ENCODE measurements at places on chromosomes 2 and 18. TPM values are rescaled to one million over a fixed set of nuclear protein-coding genes. Genes with fewer than 3 reads are reported as not detected.

GRCh38 chr2:9984871-9985480 lies 33.5 kb downstream of the GRHL1 start:
- DNase-seq = no peak

DNA sequence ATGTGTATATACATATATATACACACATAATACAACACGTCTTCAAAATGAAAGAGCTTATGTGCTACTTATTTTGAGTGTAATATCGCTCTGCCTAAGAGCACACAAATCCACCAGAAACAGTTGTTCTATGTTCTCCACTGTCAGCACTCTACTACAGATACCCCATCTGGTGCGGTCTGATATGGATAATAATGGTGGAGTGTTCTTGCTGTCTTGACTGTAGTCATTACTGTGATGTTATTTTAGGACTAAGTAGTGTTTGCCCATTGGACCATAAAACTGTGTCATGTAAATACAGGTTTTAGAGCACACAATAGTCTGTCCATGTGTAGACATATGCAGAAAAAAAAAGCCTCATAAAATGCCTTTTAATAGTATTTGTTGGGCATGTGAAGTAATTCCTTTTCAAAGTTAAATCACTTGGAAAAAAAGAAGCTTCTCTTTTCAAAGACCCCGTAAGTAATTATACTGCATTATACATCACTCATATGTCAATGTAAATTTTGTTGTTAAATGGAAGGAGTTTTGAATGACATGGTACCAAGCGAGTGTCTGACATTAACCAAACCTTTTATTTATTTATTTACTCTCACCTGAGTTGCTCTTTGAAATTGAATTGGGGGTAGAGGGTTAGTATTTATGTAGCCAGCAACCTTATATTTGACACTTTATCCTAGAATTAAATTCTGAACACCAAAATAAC lies 1249.2 kb upstream of the ZEB2 start:
- no peak for DNase-seq

DNA sequence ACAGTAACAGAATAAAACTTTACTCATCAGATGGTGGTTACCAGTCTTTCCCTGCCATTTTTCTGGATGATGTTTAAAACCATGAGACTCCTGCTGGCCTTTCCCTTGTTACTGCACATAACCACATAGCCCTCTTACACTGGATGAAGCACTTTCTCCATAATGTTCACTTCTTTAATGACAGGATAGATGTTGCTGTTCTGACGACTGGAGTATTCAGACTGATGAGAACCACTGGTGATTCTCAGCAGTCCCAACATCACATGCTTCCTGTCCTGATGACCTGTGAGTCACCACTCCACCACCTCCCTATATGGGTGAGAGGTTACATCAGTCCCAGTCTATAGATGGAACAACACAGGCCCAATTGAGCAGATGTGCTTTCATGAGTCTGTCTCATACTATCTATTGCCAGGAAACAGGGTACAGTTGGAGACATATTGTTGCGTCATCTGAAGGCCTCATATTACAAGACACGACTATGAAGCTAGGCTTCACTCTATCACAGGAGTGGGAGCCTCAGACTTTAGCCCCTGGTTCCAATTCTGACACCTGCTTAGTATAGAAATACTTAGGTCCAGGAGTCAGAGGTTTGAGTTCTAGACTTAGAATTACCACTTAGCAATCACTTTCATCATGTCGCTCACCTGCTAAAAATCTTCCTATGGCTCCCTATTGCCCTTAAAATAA lies 145.7 kb upstream of the KLF7 start:
- DNase-seq = no peak

GRCh38 chr2:95401480-95401879 lies 1.0 kb upstream of the FAHD2A start:
- peak; percentile 51 for DNase-seq

DNA sequence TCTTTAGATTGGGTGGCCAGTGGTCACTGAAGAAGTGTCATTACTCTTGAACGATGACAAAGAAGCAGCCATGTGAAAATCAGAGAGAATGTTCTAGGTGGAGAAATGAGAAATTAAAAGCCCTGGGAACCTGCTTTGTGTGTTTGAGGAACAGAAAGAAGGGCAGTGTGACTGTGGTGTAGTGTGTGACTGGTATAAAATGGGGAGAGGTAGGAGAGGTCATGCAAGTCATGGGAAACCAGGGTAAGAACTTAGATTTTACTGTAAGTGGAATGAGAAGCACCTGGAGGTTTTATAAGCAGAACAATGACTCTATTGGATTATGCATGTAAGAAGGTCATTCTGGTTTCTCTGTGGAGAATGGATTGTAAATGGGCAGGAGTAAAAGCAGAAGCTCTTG lies 12.2 kb downstream of the ICOS start:
- no peak for DNase-seq

Gene CRYGC
- total RNA-seq = not detected

GRCh38 chr2:2646433-2647051 lies 315.5 kb upstream of the MYT1L start:
- peak; percentile 23 for DNase-seq

DNA sequence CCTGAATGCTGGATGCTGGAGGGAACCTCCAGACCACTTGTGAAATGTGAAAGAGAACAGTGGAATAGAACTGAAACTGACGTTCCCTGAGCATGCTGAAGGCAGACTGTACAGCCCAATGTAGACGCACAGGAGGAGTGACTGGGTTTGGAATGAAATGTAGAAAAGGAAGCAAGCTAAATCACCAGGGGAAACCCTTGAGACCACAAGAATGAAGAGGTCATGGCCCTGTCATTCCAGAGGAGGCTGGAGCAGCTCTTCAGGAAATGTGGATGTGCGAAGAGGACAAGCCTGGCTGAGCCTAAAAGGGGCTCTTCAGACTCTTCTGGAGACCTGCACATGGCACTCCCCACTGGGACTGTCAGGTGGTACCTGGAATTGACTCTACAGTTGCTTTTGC lies 118.5 kb upstream of the ALPP start:
- peak; percentile 88 for DNase-seq

Gene ARHGEF4
- 3.2 TPM for total RNA-seq

GRCh38 chr2:86027922-86028765 lies 77.5 kb downstream of the POLR1A start:
- DNase-seq = no peak

GRCh38 chr2:196498962-196499361 lies 140.6 kb upstream of the CCDC150 start:
- no peak for DNase-seq

DNA sequence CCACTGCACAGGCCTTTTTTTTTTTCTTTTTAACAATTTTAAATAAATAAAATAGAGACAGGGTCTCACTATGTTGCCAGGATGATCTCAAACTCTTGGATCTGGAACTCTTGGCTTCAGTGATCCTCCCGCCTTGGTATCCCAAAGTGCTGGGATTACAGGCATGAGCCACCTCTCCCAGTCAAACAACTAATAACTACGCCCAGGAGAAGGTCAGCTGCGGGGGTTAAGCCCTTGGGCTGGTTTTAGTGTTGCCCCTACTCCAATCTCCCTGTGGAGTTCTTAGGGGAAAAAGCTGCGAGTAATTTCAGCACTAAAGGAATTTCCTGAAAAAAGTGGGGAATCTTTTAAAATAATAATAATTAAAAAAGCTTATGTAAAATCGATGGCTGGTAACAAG lies 96.4 kb upstream of the XPO1 start:
- DNase-seq = no peak

Gene IL36G
- not detected for total RNA-seq

Gene GALNT13
- total RNA-seq = not detected

GRCh38 chr18:23359421-23359820 lies 93.7 kb upstream of the RIOK3 start:
- DNase-seq = no peak

GRCh38 chr2:96336873-96337272 lies 1.3 kb downstream of the NCAPH start:
- no peak for DNase-seq

DNA sequence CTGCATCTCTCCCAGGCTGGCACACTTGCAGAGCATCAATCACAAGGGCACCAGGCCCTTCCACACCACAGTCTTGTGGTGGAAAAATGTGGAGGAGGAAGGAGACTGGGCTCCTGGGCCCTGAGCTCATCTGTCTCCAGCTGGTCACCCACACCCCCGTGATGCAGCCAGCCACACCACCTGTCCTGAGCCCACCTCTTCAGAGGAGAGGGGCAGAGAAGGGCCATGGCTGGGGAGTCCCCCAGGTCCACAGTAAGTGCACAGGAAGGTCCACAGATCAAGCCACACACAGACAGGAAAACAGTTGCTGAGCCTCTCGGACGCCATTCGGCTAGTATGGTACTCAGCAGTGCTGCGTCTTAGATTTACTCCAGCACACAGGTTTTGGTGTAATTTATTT lies 203.5 kb upstream of the SALL3 start:
- no peak for DNase-seq

GRCh38 chr2:23918837-23919489 lies 8.0 kb downstream of the ATAD2B start:
- DNase-seq = no peak

Data from osteocyte (in vitro differentiated cells).